Hair follicular keratinocyte (primary cell): ENCODE measurements at places on chromosomes 3 and 15. TPM values are rescaled to one million over a fixed set of nuclear protein-coding genes. Genes with fewer than 3 reads are reported as not detected.

The SEMA3G gene
- total RNA-seq = 0.46 TPM in 1 of 2 replicates, not detected in the other

The LIPC gene
- total RNA-seq = not detected in 2 replicates

The A4GNT gene
- total RNA-seq = not detected in 2 replicates

The SLC6A6 gene
- total RNA-seq = 10.5 and 21.6 TPM in 2 replicates

The ETV5 gene
- total RNA-seq = 33.8 and 38.8 TPM in 2 replicates

The AMIGO3 gene
- not detected in 2 replicates for total RNA-seq

The PODXL2 gene
- 2.4 and 5.5 TPM in 2 replicates for total RNA-seq

The POMGNT2 gene
- total RNA-seq = 10.5 and 12.7 TPM in 2 replicates

The GALNT15 gene
- total RNA-seq = 0.57 TPM in 1 of 2 replicates, not detected in the other

The UPK1B gene
- total RNA-seq = 1.7 and 12.2 TPM in 2 replicates

The SLC9C1 gene
- total RNA-seq = not detected in 2 replicates

The TIMP4 gene
- 0.08 TPM in 1 of 2 replicates, not detected in the other for total RNA-seq

The GXYLT2 gene
- 3.3 and 6.0 TPM in 2 replicates for total RNA-seq

The STAC gene
- total RNA-seq = 4.4 and 4.9 TPM in 2 replicates

The CADPS gene
- 0.27 TPM in 1 of 2 replicates, not detected in the other for total RNA-seq

The RYR3 gene
- not detected in 2 replicates for total RNA-seq

The REC114 gene
- total RNA-seq = not detected in 2 replicates

The GABRB3 gene
- 1.1 and 1.8 TPM in 2 replicates for total RNA-seq

The PGBD4 gene
- total RNA-seq = 0.46 and 0.47 TPM in 2 replicates

The GP9 gene
- not detected in 2 replicates for total RNA-seq
